ENCODE measurements at places on chromosomes 11 and 22.
A peak's percentile ranks its signal among the peaks of the same experiment; 100 is the strongest.

DNA sequence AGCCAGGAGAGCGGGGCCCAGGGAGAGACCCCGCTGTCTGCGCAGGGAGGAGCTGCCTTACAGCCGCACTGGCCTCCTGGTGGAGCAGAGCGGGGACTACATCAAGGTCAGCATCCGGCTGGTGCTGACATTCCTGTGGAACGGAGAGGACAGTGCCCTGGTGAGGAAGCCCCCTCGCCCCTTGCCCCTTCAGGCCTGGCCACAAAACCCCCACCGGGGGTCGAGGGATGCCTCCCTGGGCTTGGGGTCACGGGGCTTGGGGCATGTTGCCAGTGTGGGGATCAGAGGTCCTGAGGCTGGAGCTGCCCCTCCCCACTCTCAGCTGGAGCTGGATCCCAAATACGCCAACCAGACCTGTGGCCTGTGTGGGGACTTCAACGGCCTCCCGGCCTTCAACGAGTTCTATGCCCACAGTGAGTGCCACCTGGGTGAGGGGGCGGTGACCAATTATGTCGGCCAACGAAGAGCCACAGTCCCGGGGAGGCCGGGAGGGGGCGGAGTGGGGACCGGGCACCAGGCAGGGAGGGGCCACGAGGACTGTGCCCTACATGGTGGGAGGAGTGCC lies 4.2 kb downstream of the MUC5B start:
- no peak for DNase-seq

GRCh38 chr11:71342951-71343827 lies 90.8 kb upstream of the SHANK2 start:
- DNase-seq, result no peak

DNA sequence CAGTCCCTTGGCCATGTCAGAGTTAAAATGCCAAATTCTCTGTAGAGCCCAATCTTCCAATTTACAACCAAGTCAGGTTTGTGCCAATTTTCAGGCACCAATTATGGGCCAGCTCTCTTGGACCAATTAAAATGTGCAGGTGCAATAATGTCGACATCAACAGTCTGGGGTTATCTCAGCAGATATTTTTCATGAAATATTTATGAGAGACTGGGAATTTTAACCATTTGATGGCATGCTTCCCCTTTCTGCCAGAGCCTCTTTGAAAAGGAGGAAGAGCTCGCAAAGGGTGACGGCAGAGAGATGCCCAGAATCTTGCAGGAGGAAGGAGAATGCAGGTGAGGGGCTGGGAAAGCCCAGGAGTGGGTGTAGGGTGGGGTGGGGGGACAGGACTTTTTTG lies 100.8 kb upstream of the SYT13 start:
- no peak for DNase-seq

DNA sequence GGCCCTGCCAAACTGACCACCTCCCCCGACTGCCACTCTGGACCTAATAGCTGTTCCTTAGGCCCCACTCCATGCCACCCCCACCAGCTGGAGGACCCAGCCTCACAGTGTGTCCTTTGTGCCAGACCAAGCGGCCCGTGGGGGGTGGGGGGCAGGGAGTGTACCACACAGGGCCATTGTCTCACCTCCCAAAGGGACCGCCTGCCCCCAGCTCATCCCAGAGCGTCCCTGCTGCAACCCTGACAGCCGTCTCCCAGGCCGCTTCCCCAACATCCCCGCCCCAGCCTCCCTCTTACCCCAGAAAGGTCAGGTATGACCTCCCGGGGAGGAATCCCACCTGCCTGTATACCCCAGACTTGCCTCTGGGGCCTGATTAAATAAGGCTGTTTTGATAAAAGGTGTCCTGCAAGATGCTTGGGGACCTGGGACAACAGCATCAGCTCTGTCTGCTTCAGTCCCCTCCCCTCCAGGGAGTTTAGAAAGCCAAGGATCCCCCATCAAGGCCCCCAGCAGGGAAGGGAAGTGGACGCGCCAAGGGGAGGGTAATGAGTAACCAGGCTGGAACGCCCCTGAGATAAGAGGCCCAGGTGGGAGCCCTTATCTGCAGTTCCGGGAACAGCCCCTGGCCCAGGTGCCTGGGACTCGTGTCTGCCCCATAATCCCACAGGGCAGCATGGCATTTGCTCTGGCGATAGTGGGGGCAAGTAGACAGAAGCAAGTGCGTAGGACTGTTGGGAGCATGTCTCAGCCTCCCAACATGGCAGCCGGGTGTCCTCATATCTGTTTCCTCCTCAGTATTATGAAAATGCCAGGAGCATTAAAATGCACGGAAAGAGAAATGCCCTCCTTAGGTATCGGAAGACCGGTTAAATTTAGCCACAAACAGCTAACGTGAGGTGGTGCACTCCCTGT lies 9.0 kb downstream of the CDC42EP1 start:
- no peak for DNase-seq

- DNase-seq, result no peak
These were observed 20.8 kb upstream of the CHKA start for GRCh38 chr11:68142028-68142412.

DNA sequence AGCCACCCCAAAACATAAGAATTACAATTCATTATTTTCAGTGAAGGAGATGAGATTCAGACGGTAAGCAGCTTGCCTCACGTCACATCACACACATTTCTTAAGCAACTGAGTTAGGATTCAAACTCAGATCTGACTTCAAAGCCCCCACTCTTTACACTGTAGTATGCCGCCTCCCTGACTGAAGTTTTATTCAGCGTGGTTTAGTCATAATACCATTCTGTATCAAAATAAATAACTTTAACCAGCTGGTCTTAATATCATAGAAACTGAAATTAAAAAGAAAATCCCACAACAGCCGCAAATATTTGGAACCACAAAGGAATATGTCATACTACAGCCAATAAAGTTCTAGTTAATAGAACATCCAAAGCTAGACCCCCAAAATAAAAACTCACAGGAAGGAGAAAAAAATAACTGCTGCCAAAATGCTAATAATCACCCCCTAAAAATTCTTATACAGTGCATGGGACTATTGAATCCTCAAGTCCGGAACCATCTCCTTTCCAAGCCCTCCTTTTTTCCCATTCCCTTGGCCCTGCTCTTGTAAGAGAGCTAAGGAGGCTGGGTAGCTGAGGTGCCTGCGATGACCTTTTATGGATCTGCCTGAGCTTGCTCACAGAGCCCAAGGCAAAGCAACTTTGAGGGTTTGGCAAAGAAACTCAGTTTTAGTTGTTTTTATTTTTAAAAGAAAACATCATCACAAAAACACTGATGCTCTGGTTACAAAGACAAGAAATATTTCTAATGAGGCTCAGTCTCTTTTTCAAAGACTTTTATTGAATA lies 334.5 kb downstream of the TTC28 start:
- DNase-seq, result no peak

DNA sequence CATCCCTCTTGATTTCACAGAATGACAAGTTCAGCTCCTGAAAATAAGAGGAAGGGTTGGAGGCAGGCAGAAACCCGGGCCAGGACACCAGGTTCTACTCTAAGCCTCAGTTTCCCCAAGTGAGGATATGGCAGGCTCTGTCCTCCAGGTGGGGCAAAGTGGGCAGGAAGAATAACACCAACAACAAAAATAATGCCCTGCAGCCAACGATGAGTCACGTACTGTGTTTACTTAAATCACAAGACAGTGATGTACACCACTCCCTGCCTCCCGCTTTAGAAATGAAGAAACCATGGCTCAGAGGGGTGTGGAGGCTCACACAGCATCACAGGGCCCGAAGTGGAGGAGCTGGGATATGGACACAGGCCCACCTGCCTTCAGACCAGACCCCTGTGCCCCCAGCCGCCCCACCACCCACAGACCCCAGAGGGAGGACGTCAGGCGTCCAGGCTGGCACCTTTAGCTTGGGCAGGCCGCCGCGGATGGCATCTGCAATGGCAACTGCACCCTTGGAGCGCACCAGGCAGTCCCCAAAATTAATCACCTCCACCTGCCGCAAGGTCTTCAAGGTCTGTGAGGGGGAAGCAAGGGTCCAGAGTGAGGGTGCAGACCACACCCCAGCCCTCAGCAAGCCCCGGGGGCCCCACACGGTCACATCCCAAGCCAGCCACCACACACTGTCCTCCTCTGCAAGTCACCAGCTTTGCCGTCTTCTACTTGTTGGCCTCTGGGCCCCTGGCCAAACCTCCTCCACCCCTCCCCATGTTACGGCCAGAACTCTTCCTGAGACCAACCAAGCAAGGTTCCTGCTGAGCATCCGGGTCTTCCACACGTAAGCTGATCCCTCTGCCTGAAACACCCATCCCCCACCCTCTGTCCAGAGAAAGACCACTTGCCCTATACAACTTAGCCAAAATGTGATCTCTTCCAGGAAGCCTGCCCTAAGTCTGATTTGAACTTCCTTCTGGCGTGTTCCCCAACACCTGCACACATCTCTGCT lies 15.8 kb upstream of the CHADL start:
- DNase-seq, result no peak

DNA sequence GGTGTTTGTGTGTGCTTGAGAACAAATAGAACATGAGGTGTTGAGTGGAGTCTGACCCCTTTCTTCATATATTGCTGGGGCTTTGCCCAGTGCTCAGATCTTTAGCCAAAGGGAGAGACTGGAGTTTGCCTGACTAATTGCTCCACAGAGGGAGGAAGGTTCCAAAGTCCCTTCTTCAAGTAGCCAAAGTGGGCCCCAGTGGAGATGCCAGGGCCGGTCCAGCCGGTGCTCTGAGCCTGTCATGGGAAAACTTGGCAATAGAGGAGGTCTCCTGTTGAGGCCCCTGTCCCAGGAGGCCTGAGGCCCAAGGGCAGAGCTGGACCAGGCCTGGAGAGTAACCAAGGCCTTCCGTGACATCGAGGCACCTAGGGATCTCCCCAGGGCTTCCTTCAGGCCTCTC lies 112.3 kb downstream of the DSCAML1 start:
- DNase-seq, result no peak

DNA sequence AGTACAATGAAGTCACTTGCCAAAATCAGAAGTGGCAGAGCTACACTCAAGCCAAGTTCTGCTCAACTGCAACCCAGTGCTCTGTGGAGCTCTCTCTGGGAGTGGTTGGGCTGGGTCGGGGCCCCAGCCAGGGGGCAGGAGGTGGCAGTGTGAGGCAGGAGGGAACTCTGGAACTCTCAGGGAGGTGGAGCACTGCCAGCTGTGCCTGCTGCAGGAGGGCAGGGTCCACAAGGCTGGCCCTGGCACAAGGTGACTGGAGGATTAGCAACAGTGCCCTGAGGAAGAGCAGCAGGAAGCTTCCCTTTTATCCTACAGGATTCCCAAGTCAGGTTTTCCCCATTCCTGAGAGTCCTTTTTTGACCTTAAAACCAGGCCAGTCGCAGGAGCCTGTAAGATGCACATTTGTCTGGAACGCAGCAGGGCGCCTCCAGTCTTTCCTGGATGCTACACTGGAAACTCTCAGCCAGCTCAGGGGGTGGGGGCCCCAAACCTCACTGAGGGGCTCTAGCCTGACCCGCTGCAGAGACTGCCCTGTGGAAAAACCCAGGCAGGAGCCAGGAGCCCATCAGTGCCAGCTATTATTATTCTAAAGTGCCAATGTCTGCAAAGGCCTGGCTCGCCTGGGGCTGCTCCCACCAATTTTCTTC lies 31.8 kb downstream of the DKK3 start:
- no peak for DNase-seq

GRCh38 chr22:50612528-50613221 lies 12.1 kb downstream of the MAPK8IP2 start:
- DNase-seq, result no peak

- DNase-seq, result no peak
These were observed 98.9 kb upstream of the SERPIND1 start for GRCh38 chr22:20674998-20675397.

- DNase-seq, result peak; percentile 56
These were observed 710.3 kb downstream of the KCNA4 start for GRCh38 chr11:29306527-29306926.

DNA sequence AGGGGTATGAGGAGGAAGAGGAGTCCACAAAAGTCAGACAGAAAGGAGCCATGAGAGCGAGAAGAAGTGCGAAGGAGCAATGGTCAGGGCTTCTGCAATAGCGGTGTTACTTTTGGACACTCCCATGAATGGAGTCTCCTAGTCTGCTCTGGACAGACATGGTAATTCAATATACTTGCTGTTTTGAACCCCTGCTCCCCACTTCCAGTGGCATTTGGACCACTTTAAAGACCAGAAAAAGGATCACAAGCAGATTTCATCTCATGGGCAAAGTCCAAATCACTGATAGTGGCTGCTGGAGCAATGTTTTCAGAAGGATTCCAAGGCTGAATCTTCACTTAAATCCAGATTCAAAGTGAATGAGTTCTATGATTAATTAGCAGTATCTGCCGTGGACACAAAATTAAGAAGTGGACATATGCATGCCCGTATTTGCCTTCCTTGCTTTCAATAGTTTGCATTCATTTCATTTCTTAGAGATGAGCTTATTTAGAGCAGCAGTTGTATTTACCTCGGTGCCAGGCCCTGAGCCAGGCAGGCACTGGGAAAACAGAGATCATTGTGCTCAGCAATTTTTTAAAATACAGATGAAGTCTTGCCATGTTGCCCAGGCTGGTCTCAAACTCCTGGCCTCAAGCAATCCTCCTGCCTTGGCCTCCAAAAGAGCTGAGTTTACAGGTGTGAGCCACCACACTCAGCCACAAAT lies 72.0 kb downstream of the SLC1A2 start:
- no peak for DNase-seq

- peak; percentile 41 for DNase-seq
These were observed 27.8 kb upstream of the ZNRF3 start for GRCh38 chr22:28855355-28856094.

DNA sequence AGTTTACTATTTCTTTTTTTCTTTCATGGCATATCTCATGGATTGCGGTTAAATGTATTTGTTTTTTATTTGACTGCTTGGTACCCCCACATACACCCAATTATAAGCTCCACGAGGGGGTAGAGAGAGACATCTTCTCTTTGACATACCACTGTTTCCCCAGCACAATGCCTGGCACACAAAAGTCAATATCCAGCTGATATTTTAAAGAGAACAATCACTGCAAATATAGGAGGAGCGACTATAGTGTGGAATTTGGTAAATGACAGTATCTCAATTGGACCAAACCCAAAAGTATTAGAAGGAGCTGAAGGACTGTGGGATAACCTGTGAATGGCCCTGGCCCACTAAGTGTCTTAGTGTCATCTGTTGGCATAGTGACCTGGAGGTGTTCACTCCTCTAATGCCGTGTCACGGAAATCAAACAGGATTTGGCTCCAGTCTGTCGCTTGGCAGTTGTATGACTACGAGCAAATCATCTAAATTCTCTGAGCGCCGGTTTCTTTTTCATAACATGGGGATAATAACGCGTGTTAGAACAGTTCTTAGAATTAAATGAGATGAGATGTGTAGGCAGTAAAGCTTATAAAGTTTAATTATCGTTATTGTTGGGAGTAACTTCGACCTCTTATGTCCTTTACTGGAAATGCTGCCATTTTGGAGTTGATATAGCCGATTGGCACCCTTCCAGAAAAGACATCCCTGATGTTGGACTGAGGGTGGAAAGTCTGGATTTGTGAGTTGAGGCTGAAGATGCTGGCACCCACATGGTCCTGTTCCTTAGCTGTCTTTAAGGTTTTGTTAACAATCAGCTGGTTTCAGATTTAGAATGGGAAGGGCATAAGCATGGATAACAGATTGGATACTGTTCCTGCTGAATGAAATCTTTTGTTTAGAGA lies 144.5 kb downstream of the DBX1 start:
- DNase-seq, result peak; percentile 34

- no peak for DNase-seq
These were observed 42.6 kb downstream of the BRD1 start for GRCh38 chr22:49785046-49785521.
